ENCODE measurements at places on chromosomes 11 and 22.

DNA sequence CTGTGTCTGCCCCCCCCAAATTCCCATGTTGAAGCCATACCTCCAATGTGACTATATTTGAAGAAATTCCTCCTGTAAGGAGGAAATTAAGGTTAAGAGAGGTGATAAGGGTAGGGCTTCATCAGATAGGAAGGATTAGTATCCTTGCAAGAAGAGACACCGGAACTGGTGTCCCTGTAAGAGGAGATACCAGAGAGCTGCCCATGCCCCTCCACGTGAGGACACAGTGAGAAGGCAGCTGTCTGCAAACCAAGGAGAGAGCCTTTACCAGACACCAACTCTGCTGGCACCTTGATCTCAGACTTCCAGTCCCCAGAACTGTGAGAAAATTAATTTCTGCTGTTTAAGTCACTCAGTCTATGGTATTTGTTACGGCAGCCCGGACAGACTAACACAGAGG is 109.3 kb downstream of the ARFGAP2 start:
- no peak for DNase-seq

GRCh38 chr22:46087816-46088277 is 62.5 kb upstream of the PPARA start:
- DNase-seq, result no peak

DNA sequence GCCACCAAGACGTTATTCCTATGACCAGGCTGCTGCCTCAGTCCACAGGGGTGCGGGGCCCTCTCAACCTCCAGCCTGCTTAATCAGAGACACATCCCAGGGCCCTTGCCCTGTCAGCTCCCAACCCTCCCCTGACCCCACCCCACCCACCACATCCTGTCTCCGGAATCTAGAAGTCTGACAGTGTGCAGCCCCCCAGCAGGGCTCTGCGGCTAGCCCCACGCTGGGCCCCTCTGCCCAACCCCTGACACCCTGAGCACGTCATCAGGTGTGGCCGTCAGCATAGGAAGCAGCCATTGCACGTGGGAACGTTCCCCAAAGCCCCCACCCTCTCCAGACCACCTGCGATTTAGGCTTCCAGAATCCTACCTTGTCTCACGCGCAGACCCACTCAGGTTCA is 34.3 kb upstream of the IGSF9B start:
- DNase-seq, result no peak

DNA sequence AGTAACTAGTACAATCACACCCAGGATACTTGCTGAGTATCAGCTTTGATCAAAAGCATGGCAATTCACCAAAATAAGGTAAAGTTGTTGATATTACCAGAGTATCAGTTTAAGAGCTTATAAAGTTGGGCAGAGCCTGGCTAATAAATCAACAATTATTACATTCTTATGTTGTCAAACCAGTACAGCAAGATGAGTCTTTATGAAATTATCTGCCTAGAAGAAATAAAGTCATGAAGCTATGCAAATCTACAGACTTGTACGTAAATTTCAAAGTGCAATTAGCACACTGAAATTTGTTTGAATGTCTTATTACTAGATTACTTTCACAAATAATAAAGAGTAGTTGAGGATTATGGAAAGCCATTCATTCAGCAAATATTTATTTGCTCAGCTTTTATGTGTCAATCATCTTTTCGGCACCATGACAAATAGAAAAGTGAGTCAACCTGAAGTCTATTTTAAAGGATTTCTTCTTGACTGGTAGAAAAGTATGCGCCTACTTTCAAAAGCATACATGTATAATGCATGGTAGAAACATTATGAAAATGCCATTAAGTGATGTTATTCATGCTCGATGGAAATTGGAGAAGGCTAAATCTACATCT is 5.0 kb upstream of the ANO3 start:
- DNase-seq, result no peak

- no peak for DNase-seq
These were observed 55.1 kb upstream of the LMO2 start for GRCh38 chr11:33946930-33947329.

GRCh38 chr11:128522943-128523518 is 64.3 kb downstream of the ETS1 start:
- no peak for DNase-seq

- DNase-seq, result no peak
These were observed 36.5 kb downstream of the TOM1 start for GRCh38 chr22:35335936-35336781.

GRCh38 chr11:130449996-130450769 is 1.7 kb downstream of the ADAMTS15 start:
- no peak for DNase-seq

GRCh38 chr22:28180804-28181731 is 262.0 kb upstream of the PITPNB start:
- DNase-seq, result no peak

DNA sequence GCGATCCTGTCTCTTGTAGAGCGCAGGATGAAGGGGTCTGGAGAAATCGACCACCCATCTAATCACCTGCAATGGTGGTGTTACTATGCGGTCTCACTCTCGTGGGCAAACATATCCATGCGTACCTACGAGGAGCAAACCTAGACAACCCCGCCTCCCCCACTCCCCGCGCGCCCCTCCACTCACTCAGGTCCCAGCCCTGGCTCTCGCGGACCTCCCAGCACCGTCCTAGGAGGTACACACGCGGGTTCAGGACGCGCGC is 887 bp downstream of the TRPC6 start:
- DNase-seq, result peak; percentile 5

DNA sequence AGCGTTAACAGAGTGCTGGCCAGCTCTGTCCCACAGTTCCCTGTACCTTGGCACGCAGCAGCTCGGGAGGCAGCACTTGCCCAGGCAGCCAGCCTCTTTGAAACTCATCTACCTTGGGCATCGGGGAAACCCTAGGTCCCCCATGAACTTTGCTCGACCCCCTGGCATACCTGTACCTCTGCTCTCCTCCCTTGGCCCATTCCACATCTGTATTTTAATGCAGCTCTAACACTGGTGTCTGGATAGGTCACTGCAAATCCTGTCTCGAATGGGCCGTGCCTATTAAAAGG is 304.1 kb downstream of the TBC1D22A start:
- no peak for DNase-seq

GRCh38 chr11:85628771-85629341 is 463 bp downstream of the TMEM126B start:
- DNase-seq, result no peak

- DNase-seq, result no peak
These were observed 10.4 kb upstream of the SAMM50 start for GRCh38 chr22:43944670-43945430.

DNA sequence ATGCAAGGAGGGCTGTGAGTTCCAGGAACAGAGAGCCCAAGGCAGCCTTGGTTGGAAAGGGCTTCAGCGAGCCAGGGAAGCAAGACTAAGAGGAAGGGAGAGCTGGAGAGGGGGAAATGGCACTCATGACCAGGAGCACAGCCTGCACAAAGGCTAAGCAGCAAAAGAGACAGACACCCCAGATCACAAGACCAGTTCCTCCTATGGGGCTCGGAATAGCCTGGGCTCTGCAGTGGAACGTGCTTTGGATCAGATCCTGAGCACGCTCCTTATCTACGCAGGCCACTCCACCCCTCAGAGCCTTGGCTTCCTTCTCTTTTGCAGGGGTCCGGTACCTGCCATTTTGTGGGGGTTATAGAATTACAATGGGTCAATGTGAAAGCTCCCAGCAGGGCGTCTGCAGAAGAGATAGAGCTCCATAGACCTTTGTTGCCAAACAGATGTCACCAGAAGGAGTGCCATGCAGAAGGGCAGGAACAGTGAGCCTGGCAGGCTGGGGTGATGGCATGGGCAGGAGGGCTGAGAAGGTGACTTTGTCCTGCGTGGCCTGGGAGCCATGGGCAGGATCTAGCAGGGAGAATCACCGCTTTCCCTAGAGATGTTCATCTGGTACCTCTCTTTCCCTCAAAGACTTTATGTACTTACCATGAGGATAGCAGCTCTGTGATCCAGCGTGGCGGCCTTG is 33.8 kb downstream of the ZC3H7B start:
- no peak for DNase-seq

- DNase-seq, result peak; percentile 19
These were observed 267.6 kb upstream of the TENM4 start for GRCh38 chr11:79708319-79708932.

DNA sequence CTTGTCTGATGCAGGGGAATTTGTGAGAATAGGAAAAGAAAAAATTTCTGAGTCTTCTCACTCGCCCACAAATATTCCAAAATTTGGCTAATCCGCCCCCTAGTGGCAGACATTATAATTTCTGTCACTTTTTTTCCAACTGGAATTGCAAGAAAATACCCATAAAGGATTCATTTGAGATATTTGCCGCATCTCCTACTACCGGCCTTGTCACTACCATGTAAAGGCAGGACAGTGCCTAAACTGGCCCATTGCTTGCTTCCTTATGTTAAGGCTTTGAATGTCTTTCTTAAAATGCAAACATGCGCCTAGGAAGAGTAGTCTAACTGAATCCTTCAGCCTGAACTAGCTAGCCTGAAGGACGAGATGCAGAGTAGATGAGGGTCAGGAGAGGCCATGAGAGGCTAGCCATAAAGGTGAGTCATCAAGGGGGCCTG is 9.3 kb upstream of the CEP295 start:
- peak; percentile 43 for DNase-seq

GRCh38 chr11:6216501-6216900 is 11.1 kb downstream of the C11orf42 start:
- no peak for DNase-seq
